ENCODE measurements at places on chromosomes 3 and 15.

DNA sequence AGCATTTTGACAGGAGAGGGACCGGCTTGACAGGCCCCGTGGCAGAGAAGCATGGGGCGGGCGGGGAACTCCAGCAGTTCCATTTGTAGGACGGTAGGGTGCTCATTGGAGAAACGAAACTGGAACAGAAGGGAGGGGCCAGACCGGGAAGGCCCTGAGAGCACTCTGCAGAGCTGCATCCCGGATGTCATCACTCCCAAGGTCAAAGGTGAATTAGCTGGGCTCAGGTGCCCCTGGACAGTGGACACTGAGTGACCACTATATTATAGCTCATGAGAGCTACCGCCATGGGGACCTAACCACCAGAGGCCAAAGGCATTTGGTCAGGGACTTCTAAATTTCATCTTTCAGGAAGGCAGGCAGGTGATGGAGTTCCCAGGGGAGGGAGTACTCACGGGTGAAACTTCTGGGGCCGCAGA, 7.3 kb downstream of the CSRNP1 start:
- DNase-seq: no peak

DNA sequence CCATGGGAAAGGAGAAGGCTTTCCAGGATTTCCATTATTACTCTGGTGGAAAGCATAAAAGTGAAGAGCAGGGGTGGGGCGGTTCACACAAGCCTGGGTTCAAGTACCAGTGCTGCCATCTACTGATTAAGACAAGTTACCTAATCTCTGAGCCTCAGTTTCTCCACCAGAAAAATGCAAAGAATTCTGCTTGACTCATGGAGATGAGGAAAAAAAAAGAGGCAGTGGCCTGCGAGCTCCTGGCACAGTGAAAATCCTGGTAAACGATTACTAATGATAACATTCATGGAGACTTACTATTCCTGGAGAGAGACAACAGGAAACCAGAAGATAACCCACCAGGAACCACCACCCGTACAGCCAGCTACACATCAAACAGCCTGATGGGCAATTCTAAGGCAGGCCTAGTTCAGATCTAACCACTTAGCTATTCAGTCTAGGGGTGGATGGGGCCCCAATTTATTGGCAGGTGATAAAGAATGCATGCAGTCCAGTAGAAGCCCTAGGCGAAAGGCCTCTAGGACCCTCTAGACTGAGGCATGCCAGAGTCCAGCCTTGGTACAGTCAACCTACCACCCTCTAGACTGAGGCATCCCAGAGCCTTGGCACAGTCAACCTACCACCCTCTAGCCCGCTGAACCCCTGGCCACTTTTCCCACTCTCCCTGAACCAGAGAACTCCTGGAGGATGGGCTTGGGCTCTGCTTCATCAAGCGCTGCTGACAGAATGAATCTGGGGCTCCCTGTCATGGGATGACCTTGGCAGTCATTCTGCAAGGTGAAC, 2.5 kb downstream of the AMOTL2 start:
- DNase-seq: no peak

DNA sequence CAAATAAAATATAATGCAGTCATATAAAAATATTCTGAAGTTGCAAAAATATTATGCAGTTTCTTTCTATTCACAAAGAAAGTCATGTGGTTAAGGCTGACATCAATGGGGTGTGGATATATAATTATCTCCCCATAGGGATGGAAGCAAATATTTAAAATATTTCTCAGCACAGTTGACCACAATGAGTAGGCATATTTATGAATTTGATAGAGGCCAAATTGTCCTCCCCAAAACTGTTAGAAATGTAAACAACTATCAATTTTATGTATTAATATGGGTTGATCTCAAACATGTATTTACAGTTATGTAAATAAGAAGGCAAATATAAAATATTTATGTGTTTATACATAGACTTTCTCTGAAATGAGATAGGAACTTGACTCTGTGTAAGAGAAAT, 246.0 kb upstream of the CBLB start:
- DNase-seq: no peak

- no peak for DNase-seq
These were observed 495.5 kb downstream of the NLGN1 start for GRCh38 chr3:173893066-173893465.

GRCh38 chr3:139312959-139313358, 30.9 kb upstream of the MRPS22 start:
- no peak for DNase-seq

GRCh38 chr15:39488961-39489360, 91.9 kb upstream of the THBS1 start:
- no peak for DNase-seq

Data from stimulated activated CD8-positive, alpha-beta memory T cell treated with anti-CD3 and anti-CD28 coated beads, Interleukin-4, amount 100 ng/mL, for 4 hours (primary cell).